ENCODE measurements at places on chromosomes 12 and 14.

DNA sequence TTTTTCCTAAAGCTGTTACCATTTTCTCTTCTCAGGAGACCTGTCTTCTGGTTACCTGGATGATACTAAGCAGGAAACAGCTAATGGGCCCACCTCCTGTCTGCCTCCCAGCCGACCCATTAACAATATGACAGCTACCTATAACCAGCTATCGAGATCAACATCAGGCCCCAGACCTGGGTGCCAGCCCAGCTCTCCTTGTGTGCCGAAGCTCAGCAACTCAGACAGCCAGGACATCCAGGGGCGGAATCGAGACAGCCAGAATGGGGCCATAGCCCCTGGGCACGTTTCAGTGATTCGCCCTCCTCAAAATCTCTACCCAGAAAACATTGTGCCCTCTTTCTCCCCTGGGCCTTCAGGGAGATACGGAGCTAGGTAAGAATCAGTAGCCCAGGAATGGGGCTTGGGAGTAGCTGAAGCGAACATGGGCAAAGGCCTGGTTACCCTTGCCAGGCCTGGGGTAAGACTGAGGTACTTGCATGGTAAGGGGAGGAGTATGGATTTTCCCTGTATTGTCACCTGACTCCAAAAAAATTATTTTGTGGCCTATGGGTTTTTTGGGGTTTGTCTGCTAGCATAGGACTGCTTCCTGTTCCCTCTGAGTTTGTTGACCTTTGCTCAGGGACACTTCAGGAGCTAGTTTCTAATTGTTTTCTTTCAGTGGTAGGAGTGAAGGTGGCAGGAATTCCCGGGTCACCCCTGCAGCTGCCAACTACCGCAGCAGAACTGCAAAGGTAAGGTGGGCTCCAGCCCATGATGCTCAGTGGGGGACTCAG is 26.6 kb downstream of the TRAFD1 start:
- DNase-seq, result no peak

DNA sequence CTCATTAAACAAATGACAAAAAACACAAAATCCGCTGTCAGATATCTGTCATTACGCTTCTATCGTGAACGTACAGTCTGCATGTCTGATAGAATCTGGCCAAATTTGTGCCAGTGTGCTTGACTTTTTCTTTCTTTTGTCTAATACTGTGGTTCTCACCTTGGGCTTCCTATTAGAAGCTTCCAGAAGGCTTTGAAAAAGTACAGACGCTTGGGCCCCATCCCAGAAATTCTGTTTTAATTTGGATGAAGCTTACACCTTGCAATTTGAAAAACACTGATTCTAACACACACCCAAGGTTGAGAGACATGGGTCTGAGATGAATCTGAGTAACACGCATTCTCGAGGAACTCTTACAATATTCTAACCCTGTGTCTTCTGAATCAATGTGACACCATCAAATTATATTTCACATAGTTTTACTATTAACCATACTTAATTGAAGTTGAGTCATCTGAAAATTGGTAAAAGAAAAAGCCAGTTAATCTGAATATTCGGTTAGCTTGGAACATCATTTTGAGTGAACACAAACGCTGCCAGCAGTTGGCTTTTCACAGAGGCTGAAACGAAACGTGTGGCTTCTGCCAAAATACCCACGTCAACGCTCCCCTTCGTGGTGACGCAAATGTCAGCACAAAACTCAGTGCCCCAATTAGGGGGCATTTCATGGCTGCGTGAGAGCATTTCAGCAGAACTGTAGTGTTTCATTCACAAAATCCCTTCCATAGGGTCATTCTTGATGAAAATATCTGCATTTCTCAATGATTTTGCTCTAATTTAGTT is 420.5 kb downstream of the TMEM132D start:
- no peak for DNase-seq

DNA sequence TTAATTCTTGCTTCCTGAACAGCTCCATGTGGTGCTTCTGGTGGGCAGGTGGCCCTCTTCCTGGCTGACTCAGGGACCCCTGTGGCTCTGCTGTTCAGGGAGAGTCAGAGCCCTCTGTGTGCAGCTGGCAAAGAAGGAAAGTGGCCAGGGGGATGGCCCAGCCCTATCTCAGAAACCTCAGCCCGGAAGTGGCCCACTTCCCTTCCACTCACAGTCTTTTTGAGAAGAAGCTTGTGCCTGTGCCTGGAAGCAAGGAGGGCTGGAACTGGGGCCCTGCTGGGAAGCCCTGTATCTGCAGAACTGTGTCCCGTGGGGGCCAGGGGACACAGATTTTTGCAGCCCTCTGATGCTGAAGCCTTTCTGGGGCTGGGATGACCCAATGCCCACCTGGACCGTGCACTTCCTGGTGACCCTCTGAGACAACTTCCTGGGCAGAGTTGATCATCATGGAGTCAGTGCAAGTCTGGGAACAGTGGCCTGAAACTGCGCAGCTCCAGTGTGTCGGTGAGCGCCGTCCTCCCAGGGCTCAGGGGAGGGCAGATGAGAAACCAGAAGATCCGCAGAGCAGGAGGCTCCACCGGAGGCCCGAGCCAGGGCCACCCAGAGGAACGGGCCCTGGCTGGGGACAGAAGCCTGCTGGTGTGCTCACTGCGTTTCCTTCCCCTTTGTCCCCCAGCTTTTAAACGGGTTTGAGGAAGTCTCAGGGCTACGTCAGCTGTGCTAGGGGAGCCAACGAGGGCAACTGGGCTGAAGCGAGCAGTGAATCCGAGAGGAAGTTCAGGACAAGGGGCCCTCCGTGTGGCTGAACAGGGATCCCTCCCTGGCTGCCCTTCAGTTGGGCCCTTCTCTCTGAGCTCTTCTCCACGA is 217.4 kb upstream of the RTL1 start:
- peak; percentile 74 for DNase-seq

DNA sequence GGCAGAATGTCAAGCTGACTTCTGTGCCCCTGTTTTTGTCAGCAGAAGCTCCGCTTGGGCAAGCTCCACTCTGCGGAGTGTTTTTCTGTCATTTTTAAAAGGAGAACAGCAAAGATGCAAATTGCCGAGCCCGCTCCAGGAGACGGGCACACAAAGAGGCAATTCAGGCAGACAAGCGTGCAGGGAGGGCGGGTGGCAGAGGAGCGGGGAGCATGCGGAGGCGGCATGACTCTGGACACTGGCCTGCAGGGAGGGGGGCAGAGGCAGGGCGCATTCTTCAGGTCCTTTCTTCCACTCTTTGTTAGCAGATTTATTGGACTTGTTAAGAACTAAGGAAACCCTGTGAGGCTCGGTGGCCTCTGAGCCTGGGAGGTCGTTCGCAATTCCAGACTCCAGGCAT is 187.3 kb upstream of the RMST start:
- DNase-seq, result peak; percentile 58

- DNase-seq, result no peak
These were observed 67.2 kb upstream of the ACSS3 start for GRCh38 chr12:81010641-81011040.

DNA sequence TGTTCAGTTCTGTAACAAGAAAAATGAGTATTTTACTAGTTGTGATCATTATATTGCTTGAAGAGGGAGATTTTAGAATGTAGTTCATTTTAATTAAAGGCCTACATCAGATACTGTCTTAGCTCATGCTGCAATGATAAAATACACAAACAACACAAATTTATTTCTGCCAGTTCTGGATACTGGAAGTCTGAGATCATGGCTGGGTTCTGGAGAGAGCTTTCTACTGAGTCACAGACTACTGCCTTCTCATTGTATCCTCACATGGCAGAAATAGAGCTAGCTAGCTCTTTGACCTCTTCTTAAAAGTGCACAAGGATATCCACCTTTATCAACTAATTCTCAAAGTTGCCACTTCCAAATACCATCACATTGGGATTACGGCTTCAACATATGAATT is 53.8 kb downstream of the MIS18BP1 start:
- no peak for DNase-seq

DNA sequence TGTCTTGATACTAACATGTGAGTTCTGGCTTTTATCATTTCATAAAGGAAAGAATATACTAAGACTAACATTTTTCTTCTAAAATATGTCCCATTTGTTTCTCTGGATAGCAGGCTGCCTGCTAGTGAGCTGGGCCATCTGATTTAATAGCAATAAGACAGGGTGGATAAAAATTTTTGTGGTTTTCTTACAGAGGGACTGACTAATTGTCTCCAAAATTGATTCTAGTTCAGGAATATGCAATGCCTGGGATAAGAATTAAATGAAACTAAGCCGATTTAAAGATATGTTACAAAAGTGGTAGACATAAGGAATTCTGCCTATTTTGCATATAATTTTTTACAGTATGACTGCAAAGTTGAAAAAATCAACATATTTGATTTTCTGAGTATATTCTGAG is 252.9 kb upstream of the NAV3 start:
- no peak for DNase-seq

- no peak for DNase-seq
These were observed 49.0 kb downstream of the MDGA2 start for GRCh38 chr14:47626151-47627035.

GRCh38 chr12:123388951-123389559 is 5.1 kb downstream of the KMT5A start:
- DNase-seq, result no peak

DNA sequence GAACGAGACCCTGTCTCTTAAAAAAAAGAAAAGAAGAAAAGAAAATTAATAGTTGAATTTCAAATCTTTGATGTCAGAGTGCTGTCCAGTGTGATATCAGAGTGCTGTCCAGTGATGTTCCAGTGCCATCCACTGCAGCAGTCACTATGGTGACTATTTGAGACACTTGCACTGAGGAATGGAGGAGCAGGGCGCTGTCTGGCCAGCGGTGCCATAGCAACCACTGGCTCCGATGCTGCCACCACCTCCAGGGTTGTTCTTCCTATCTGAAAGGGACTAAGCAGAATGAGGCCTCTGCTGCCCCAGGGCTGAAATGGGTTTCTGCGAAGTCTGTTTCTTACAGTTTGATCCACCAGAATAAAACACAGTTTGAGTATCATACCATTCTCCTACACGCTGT is 272.9 kb downstream of the NUAK1 start:
- DNase-seq, result no peak

DNA sequence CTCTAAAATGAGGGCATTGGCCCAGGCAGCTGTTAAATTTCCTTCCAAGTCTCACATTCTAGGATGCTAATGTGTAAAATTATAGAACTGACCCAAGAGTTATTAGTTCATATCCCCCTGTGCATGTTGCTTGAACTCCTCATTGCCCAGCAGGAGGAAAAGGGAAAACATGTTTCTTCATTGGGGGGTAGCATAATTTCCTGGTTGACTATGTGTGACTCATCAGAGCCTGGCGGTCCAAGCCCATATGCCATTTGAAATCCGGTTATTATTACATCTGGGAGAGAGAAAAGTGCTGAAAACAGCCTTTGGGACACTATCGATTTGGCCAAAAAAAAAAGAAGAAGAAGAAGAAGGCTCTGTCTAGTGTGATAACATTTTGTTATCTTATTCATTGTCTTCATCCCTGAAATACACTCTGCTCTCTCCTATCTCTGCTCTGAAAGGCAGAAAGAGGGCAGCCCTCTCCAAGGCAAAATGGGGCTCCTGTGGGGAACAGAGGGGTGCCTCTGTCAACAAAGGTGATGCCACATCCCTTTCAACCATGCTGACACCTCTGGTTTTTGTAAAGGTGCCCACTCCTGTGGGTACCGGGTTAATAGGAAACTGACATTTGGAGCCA is 114.2 kb downstream of the DAD1 start:
- no peak for DNase-seq

GRCh38 chr12:114894076-114894475 is 210.1 kb upstream of the TBX3 start:
- no peak for DNase-seq
